ENCODE measurements at places on chromosomes 12 and 14. TPM values are rescaled to one million over a fixed set of nuclear protein-coding genes. Genes with fewer than 3 reads are reported as not detected.

MYH6 gene
- 7.0 TPM for polyA plus RNA-seq

DNA sequence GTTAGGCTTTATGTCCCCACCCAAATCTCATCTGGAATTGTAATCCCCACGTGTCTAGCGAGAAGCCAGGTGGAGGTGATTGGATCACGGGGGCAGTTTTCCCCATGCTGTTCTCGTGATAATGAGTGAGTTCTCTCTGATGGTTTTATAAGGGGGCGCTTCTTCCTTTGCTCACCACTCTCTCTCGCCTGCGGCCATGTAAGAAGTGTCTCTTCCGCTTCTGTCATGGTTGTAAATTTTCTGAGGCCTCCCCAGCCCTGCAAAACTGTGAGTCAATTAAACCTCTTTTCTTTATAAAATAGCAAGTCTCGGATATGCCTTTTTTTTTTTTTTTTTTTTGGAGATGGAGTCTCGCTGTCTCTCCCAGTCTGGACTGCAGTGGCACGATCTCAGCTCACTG, 13.3 kb downstream of the IL31 start:
- DNase-seq: no peak

AQP2 gene
- polyA plus RNA-seq: not detected

CFAP251 gene
- 1.3 TPM for polyA plus RNA-seq

- DNase-seq: no peak
Measured at GRCh38 chr12:66290716-66291200, 11.5 kb upstream of the HELB start.

DNA sequence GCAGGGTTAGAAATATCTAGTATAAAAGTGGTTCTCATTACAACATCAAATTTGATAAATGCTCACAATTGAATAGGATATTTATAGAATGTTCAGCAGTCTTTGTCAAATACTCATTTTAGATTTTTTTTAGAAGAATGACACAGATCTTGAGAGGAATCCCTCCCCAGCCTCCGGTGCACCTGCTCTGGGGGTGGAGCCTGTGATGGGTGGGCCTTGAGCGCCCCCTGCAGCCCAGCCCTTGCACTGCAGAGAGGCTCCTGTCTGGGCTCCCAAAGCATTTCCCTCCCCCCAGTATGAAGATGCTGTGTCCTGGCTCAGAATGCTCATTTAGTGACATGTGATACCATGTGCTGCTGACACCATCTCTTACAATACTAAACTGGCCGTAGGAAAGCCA, 792.3 kb downstream of the TMEM121 start:
- no peak for DNase-seq

- DNase-seq: no peak
Measured at GRCh38 chr12:86018361-86018760, 144.3 kb downstream of the NTS start.

DNA sequence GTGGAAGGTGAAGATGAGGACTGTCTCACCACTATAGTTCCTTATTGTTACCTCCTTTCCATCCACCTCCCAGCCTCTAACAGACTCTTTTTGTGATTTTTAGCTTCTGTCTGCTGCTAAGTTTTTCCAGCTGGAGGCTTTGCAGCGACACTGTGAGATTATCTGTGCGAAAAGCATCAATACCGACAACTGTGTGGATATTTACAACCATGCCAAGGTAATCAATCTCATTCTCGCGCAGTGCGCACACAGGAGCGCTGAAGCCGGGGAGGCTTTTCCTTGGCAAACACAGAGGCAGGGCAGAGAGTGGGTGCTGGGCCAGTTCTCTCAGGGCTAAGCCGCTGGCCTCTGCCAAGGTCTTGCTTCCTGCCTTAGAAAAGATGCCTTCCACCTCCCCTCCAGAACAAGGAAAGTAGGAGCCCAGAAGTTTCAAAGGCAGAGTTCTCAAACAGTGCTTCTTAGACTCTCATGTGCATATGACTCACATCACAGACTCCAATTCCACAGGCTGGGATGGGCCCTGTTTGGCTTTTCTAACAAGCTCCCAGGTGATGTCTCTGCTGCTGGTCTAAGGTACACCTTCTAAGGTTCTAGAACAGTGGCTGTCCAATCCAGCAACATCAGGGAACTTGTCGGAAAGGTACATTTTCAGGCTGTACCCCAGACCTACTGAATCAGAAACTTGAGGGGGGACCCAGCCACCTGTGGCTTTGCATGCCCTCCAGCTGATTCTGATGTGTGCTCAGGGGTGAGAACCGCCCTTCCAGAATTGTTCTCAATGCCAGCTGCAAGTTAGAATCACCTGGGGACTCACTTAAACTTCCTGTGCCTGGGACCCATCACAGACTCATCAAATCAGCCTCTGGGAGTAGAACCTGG, 33.8 kb upstream of the PWP1 start:
- DNase-seq: no peak

PTPN6 gene
- 5.0 TPM for polyA plus RNA-seq

GRCh38 chr12:107320929-107321631, 227.7 kb upstream of the CRY1 start:
- DNase-seq: no peak

DNA sequence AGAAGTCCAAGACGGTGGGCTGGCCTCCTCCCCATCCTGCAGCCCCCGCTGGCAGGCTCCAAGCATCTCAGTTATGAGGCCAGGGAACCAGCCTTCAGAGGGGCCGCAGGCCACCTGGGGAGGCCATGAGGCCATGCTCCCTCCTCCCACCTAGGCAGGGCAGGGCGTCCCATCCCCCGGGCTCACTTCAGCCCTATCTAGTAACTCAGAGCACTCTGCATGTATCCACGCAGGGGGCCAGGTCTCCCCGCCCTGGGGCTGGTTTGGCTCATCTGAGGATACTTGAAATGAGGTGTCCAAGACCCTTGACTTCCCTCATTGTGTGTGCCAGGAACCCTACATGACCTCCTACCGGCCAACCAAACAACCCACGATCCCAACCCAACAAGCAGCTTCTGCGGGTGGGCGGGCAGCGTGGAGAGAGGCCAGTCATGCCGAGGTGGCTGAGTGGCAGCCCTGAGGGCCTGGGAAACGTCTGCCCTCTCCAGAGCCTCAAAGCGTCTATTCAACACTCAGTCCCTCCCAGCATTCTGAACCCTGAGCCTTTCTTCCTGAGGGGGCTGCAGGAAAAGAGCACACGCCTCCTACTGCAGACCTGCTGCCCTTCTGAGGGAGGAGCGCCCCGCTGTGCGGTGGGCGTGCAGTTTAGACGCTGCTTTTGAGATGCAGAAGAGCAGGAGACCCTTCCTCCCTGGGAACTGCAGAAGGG, 16.8 kb downstream of the ISCA2 start:
- no peak for DNase-seq

DNA sequence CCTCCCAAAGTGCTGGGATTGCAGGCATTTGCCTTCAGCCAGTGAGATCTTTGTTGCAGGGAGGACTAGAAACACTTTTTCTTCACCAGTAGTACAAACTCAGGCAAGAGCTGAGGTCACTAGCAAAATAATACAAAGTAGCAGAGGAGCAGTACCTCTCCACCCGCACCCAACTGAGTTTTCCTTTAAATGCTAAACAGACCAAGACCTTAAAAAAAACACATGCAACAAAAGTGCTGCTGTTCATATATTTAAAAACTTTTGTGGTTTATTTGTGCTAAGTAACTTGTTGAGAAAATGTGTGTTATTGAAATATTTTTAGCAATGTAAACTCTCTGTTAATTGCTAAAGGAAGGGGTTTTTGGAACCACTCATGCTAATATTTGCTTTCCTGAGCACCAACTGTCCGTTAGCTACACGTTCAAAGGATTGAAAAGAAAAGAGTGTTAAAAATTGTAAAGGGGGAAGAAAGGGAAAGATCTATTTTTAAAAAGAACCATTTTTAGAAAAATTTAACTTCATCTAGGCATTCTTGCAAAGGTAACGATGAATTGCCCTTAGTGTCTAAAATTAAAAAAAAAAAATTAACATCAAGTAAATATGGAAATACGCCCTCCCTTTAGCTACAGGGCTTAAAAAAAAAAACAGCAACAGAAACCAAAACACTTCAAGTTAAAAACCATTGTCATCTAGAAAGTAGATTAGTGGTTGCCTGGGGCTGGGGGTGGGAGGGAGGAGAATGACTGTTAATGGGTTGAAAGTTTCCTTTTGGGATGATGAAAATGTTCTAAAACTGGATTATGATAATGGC, 114.0 kb upstream of the KRAS start:
- no peak for DNase-seq

- DNase-seq: no peak
Measured at GRCh38 chr12:95548539-95549391, 2.5 kb downstream of the USP44 start.

- DNase-seq: no peak
Measured at GRCh38 chr12:1882405-1882804, 36.0 kb downstream of the CACNA2D4 start.

DNA sequence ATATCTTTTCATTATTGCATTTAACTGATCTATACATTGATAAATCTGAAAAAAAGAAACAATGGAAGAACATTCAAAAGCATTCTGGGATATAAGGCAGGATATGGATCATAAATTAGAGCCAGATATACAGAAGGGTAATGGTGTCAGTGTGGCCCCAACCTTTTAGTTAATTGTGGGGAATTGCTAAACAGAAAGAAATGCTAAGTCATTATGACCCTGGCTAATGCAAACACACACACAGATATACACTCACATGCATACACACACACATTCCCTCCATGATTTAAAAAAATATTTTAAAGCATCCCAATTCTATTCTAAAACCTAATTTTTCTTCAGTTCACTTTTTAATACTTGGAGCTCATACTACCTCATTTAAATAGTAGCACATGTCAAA, 404.5 kb downstream of the BCAT1 start:
- no peak for DNase-seq

DNA sequence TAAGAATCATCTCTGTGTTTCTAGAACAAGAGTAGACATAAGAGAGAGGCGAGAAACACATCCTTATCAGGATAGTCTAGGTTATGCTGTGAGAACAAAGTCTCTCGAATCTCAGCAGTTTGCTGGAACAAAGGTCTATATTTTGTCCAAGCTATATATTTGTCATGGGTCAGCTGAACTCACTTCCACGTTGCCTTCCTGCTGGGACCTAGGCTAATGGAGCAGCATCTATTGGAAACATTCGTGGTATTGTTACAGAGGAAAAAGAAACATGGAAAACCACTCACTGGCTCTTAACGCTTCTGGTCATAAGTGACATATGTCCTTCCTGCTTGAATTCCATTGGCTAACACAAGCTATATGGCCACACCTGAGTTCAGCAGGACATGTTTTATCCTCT, 112.6 kb upstream of the DYRK2 start:
- no peak for DNase-seq

- no peak for DNase-seq
Measured at GRCh38 chr14:25909045-25909747, 688.6 kb downstream of the NOVA1 start.

DNA sequence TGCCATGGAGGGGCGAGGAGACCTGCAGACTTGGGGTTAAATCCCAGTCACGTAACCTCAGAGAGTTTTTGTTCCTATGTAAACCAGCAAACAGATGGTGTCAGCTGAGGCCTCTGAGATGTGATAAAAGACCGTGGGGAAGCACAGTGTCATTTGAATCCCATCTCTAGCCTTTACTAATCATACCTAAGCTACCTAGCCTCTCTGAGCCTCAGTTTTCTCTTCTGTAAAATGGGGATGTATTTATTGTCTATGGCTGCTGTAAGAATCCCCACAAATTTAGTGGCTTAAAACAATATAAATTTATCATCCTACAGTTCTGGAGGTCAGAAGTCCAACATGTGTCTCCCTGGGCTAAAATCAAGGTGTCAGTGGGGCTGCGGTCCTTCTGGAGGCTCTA, 33.9 kb downstream of the FOXN4 start:
- DNase-seq: no peak

KRT77 gene
- not detected for polyA plus RNA-seq

NYNRIN gene
- polyA plus RNA-seq: 23.1 TPM

NR1H4 gene
- polyA plus RNA-seq: not detected

GRCh38 chr14:22484632-22485031, 104.4 kb downstream of the DAD1 start:
- DNase-seq: no peak

GRCh38 chr14:104132981-104133380, 5.4 kb upstream of the KIF26A start:
- no peak for DNase-seq

- DNase-seq: no peak
Measured at GRCh38 chr14:57611555-57612075, 118.0 kb upstream of the CCDC198 start.

DNA sequence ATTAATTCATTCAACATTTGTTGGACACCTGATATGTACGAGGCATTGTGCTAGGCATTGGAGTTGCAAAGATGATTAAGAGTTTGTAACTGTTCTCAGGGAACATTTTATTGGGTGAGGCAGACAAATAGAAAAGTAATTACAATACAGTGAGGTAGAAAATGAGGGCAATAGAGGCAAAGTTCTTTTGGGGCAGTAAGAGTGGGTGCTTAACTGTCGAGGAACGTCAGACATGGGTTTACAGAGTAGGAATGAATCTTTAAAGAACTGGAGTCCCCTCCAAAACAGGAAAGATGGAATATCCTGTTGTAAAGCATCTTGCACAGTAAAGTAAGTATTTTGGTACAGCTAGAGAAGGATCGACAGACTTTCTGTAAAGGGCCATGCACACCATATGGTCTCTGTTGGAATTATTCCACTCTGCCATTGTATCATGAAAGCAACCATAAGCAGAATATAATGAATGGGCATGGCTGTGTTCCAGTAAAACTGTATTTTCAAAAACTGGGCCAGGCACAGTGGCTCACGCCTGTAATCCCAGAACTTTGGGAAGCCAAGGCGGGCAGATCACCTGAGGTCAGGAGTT, 9.1 kb downstream of the CREBL2 start:
- no peak for DNase-seq

DNA sequence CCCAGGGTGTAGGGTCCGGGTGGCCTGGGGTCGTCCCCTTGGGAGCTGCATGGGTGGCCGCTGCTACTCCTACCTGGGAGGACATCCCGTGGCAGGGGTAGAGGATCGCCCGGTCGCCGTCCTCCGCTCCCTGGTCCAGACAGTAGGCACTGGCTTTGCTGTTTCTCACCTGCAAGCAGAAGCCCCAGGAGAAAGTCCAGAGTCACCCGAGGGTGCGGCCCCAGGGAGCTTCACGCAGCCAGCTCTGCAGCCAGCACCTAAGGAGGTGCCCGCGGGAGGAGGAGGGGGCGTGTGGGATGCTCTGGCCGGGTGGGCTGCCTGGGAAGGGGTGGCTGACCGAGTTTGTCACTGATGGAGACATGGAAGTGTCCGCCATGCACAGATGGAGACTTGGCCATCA, 54.8 kb downstream of the NOC4L start:
- no peak for DNase-seq

DNA sequence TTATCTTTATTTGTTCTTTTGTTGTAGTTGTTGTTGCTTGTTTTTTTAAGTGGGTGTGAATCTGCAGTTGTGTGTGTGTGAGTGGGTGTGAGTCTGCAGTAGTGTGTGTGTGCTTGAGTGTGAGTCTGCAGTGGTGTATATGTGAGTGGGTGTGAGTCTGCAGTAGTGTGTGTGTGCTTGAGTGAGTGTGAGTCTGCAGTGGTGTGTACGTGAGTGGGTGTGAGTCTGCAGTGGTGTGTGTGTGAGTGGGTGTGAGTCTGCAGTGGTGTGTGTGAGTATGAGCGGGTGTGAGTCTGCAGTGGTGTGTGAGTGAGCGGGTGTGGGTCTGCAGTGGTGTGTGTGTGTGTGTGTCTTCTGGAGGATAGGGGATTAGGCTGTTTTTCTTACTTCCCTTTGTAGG, 1186.8 kb upstream of the SEL1L start:
- no peak for DNase-seq

CYP46A1 gene
- polyA plus RNA-seq: 4.7 TPM

- no peak for DNase-seq
Measured at GRCh38 chr14:94157197-94157596, 16.9 kb upstream of the PPP4R4 start.

TRIM9 gene
- 1.6 TPM for polyA plus RNA-seq

All from forelimb muscle (tissue), 1 donor.